ENCODE measurements at places on chromosomes 1 and 21.

DNA sequence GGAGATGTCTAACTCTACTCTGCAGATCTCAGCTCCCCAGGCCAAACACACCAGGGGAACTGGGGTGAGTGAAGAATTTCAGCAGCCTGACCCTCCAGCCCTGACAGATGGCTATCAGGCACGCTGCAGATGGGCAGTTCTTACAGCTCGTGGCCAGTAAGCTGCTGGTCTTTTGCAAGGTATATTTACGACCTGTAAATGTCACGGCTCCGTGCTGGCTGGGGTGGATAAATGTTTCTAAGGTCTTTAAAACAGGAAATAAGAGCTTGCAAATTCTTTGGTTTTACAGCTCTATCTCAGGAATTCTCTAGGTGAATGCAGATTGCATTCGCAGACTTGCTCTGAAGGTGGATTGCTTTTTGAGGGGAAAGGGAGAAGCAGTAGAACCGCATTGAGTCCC, 10.1 kb downstream of the DOP1B start:
- DNase-seq, result no peak

GRCh38 chr21:32112195-32112594, 166.7 kb downstream of the MIS18A start:
- DNase-seq, result no peak

DNA sequence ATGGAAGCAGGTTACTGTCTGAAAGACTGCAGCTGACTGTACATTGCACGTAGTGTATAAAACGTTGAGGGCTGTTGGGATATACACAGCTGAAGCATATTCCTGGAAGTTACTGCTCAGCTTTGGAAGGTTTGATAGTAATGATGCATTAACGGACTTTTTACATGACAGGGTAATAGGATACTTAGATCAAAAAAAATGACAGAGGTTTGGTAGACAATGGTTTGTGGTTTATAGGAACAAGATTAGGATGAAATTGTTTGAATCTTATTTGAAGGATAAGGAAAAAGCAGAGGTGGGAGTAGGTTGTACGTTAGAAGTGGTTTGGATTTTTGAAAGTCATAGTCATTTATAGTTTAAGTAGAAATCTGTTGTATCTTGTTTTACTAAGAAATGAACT, 33.0 kb downstream of the ADGRL2 start:
- DNase-seq, result no peak

DNA sequence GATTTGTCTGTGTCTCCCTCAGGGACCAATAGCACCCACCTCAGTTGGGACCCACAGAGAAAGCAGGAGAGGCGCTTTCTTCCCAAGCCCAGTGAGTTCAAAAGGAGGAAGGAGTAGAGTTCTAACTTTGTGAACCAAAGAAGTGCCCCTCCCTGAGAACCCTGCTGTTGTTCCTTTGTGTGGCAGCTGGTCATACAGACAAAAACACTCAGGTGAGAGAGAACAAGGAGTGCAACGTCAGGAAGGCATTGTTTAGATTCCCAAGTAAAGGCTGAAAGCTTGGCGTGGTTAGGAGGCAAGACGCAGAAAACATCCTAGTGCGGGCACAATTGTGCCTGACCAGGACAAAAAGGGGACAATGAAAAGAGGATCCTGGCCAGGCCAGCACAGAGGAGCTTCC, 654.6 kb downstream of the KIF26B start:
- no peak for DNase-seq

GRCh38 chr1:67676946-67677345, 8.1 kb upstream of the GADD45A start:
- no peak for DNase-seq

DNA sequence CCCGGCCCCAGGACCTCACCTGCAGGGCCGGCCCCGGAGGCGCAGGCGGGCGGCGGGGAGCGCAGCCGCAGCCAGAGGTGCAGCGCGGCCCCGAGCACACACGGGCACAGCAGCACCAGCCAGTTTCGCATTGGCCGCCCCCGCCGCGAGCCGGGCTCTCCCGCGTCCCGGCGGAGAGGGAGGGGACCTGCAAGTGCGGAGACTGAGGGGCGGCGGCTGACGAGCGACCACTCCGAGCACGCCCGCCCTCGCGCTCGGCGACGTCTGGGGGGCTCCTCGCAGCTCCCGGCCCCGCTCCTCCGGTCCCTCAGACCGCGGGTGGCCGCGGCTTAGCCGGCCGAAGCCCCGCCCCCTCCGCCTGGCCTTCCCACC, at the start of gene B3GALNT2:
TSS of gene B3GALNT2 (minus strand) at position 331 of the 372 bp plus-strand sequence. CDS start at position 131, 200 bp downstream.
- no peak for DNase-seq

Measured in stimulated activated CD8-positive, alpha-beta memory T cell treated with anti-CD3 and anti-CD28 coated beads, Interleukin-7, amount 100 ng/mL, for 4 hours (primary cell).